ENCODE measurements at places on chromosomes 2 and 18.

- DNase-seq, result no peak
Observed at GRCh38 chr2:12967804-12968203, 251.1 kb downstream of the TRIB2 start.

DNA sequence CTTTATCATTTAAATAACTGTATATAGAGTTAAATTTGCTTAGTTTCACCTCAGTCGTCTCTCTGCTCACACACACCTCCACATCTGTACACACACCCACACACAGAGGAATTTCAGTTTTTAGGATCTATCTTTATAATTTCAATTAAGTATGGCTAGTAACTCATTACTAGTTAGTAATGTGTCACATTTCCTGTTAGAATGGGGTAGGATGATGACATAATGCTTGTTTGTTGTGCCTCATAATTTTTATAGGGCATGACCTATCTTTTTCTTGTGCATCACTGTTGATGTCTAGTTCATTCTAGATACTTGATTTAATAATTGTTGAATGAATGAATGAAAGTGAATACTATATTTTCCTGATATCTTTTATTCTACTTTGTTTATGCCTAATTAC lies 108.6 kb downstream of the AGPS start:
- no peak for DNase-seq

DNA sequence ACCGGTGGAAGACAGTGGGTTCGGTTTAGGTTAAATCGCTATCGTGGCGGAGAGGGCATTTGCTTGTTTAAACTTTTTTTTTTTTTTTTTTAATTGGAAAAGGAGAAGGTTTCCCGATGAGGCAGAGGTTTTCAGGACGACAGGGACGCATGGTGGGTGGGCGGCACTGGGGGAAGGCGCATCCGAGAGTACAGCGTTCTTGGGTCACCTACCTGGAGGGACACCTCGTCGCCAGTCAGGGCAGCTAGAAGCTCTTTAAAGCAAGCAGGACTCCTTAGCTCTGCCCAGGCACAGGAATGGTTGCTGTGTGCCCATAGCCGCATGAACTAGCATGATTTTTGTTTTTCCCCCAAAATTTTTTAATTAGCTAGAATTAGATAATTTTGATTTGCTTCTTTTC lies 437 bp downstream of the LDLRAD4 start:
- no peak for DNase-seq

DNA sequence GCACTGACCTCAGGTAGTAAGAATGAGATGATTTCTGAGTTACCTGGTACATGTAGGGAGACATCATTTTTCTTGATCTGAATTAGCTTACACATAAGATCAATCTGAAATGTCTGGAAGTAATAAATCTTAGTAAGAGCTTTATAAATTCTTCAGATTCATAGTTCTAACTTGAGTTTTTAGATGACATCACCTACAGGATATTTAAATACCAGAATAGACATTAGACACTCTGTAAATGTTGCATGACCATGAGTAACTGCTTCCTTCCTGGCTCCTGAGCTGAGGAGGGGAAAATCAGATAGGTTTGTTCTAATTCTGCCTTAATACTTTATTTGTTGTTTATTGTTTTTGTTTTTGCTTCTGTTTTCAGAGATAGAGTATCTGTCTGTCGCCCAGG lies 181.8 kb downstream of the PHLPP1 start:
- DNase-seq, result no peak

DNA sequence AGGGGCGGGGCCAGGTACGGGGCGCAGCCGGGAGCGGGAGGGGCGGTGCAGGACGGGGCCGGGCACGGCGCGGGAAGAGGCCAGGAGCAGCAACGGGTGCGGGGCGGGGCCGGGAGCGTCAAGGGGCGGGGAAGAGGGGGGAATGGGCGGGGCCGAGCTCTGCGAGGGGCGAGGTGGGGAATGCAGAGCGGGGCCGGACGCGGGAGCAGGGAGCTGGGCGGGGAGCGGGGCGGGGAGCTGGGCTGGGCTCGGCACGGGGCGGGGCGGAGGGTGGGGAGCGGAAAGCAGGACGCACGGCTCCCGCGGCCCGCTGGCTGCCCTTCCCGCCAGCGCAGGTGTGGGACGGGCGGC lies at the start of gene IMPA2:
Gene IMPA2 (plus strand): TSS at position 316 of the 351 bp plus-strand sequence. CDS start 163 bp downstream, outside the sequence.
- DNase-seq, result peak; percentile 98
